Astrocyte of the hippocampus (primary cell): ENCODE measurements at places on chromosomes 3 and 15.
A peak's percentile ranks its signal among the peaks of the same experiment; 100 is the strongest.

GRCh38 chr3:59302442-59302841, 252.6 kb upstream of the CFAP20DC start:
- DNase-seq, result no peak

GRCh38 chr3:126684218-126684751, 19.8 kb upstream of the CHCHD6 start:
- peak; percentile 76 for DNase-seq

DNA sequence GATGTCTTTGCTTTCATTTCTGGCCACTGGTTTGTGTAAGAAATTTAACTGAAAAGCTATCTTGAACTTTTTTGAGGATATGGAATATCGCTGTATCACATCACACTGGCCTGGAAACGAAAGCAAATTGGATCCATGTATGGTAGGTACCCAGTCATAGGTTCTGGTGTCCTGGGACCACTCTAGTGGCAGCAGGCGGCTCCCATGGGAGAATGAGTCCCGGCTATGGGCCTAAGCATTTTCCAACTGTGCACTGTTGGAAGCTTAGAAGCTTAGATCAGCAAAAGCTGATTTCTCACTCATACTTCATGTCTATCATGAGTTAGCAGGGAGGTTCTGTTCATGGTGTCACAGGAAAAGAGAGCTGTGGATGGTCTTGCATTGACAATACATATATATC, 323.2 kb downstream of the PLCL2 start:
- no peak for DNase-seq

GRCh38 chr15:62240121-62241096, 75.3 kb upstream of the C2CD4B start:
- DNase-seq, result no peak
